Activated gamma-delta T cell treated with Interleukin-2 at 50 U/mL for 16 hours (primary cell): ENCODE measurements at places on chromosomes 5 and 9.

GRCh38 chr9:123424552-123425225 lies 68.7 kb downstream of the CRB2 start:
- DNase-seq: no peak

DNA sequence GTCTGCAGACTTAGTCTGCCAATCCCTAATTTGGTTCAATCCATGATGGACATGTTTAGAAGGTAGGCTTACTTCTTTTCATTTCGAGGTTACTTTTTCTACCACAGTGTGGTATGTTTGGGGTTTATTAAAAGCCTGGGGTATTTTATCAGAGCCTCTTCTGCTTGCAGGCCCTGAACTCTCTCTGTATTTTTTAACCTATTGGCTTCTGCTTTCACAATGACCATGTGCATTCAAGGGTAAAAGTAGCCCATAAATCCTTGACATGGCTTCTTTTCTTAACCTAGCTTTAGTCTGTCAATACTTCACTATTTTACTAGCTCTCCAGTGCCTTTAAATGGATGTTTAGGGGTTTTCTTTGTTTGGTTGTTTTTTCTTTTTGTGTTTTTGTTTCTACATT lies 286.6 kb downstream of the FER start:
- DNase-seq: no peak

- no peak for DNase-seq
These were observed 460.0 kb upstream of the SGCD start for GRCh38 chr5:155866971-155867370.

DNA sequence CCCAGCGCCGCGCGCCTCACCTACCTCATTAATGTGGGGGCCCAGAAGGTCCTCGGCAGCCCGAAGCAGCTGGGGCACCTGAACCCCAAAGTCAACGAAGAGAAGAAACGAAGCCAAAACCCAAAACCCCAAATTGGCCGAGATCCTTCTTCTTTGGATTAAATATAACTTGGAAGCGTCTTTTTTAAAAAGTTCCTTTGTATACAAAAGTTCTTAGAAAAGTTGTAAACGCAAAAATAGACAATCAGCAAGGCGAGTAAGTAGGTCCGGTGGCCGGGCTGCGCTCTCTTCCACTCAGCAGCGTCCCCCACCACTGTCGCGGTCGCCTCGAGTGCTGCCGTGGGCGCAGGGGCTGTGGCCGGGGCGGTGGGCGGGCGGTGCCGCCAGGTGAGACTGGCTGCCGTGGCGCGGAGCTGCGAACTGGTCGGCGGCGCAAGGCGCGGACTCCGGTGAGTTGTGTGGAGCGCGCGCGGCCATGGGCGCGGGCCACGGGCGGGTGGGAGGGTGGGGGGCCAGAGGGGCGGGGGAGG lies 360 bp downstream of the KLF4 start:
- DNase-seq: no peak

DNA sequence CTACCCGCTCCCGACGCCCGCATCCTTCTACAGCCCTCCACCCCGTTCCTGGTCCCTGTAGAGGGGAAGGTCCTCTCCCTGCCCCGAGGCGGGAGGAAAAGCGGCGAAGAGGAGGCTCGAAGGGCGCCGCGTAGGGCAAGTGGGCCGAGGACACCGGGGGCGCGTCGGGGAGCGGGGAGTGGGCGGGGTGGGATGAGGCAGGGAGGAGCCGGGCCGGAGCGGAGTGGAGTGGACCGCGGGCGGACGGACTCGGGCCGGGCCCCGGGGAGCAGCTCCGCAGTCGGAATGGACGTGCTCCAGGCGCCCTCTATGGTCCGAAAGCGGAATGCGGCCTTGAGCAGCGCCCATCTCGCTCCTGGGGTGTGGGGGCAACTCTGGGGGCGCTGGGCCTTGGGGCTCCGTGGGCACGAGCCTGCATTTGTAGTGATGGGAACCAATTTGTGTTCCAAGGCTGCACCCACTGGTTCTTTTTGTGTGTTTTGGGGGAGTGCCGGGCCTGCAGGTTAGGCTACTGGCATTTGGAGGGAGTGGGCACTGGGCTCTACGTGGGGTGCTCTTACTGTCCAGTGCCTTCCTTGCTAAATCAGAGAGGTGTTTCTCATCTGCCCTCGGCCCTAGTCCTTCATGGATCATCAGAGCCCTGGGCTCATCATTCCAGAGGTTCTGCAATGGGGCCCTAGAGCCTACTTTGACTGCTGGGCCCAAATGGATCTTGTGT lies 7.3 kb downstream of the IRX1 start:
- no peak for DNase-seq

GRCh38 chr5:141715346-141715905 lies 33.4 kb upstream of the ARAP3 start:
- no peak for DNase-seq

DNA sequence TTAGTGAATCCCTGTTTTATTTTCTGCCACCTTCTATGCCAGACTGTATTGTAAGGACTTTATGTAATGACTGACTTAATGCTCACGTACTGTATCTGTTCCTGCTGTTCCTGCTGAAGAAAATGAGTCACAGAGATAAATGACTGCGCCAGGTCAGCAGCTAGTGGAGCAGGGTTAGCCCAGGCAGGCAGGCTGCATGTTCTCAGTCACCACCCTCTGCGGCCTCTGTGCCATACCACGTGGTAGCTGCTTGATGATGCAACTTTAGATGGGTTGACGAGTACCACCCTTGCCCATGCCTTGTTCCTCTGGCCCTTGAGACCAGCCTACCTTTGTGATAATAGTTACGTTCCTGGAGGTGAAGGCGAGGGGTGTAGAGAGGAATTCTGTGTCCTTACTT lies 161.9 kb downstream of the TRIO start:
- no peak for DNase-seq

DNA sequence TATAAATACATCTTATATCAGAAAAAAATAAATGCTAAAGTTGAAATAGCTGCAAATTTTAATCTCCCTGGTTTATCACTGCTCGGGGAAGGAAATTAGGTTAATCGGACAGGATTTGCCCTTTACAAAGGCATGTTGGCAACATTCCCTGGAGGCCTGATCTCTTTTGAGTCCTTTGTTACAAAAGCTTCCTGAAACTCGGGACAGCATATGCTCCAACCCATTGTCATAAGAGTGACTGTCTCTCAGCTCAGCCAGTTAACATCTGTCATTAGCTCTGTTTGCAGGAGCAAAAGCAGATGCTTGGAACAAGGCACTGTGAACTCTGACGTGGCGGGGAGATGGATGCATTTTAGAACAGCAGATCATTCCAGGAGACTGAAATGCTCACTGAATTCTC lies 80.6 kb downstream of the MYO10 start:
- DNase-seq: no peak

DNA sequence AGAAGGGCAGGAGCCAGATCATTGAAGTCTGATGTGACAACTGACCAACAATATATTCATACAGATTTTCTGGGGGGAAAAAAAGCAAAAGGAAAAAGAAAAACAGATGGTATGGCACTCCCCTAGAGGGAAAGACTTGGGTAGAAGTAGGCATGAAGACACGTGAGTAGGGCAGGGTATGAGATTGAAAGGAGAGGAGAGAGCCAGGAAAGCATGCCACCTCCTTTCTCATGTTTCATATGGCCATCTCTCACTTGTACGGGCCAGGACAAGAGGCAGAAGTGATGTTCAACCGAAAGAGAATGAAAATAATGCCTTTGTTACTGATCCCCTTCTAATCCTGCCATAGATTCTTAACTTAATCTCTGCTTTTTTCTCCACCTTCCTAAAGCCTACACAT lies 139.0 kb upstream of the ACTBL2 start:
- no peak for DNase-seq

DNA sequence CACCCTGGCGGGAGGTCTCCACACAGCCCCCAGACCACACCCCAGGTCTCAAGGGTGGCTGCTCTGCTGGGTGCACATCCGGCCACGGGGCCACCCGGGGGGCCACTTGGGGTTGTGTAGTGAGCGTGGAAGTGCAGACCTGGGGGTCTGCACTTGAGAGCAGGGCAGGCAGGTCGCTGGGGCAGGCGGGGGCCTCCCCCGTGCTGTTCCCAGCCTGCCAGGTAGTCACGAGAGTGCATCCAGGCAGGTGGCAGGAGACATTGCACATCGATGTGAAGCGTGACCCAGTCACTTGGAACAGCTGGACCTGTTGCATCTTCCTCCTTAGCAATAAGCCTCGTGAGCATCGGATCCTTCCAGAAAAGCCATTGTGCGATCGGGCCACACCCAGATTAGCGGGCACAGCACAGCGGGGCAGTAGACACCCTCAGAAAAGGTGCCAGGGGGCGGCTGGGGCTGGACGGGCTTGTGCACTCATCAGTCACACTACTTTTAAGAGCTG lies 4.8 kb upstream of the ENTPD8 start:
- DNase-seq: no peak

- DNase-seq: no peak
These were observed 2.8 kb downstream of the ZNF608 start for GRCh38 chr5:124743602-124744169.

- no peak for DNase-seq
These were observed 37.3 kb downstream of the ARHGEF28 start for GRCh38 chr5:73663161-73663859.

- no peak for DNase-seq
These were observed 10.6 kb downstream of the ERP44 start for GRCh38 chr9:100088202-100088601.

GRCh38 chr9:130122456-130122855 lies 49.7 kb upstream of the NCS1 start:
- no peak for DNase-seq

DNA sequence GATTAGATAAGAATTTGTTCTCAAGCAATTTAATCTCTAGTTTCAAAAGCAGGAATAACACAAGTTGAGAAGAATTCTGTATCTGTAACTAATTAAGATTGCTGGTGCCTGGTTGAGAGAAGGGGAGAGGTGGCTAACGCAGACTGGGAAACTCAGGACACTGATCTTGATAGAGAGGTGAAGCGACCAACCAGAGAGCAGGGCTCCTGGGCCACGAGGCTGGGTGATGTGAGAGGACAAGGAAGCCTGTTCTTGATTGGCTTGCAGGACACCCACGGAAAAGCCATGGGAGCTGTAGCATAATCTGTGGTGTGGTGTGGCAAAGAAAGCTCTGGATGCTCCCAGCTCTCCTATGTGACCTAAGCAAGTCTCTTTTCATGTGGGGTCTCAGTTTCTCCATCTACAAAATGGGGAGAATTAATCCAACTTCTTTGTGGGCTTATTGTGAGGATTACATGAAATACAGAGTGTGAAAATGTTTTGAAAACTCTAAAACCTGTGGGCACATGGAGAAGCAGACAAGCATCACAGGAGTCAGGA lies 594.1 kb upstream of the BRINP1 start:
- DNase-seq: no peak

DNA sequence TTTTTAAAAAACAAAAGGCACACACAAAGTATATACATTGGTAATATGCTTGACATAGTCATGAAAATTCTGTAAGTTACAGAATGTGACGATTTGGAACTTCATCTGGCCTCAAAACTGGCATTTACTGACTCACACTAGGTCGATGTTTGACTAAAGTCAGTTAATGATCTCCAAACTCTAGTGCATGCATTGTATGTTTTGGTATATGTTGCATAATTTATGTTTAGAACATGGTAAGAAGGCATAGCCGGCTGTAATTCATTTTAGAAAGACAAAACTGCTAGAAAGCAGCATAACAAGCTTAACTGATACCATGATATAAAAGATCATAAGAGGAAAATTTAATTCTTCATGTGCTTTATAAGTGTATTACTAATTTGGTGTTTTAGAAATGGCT lies 58.6 kb upstream of the RICTOR start:
- DNase-seq: no peak

DNA sequence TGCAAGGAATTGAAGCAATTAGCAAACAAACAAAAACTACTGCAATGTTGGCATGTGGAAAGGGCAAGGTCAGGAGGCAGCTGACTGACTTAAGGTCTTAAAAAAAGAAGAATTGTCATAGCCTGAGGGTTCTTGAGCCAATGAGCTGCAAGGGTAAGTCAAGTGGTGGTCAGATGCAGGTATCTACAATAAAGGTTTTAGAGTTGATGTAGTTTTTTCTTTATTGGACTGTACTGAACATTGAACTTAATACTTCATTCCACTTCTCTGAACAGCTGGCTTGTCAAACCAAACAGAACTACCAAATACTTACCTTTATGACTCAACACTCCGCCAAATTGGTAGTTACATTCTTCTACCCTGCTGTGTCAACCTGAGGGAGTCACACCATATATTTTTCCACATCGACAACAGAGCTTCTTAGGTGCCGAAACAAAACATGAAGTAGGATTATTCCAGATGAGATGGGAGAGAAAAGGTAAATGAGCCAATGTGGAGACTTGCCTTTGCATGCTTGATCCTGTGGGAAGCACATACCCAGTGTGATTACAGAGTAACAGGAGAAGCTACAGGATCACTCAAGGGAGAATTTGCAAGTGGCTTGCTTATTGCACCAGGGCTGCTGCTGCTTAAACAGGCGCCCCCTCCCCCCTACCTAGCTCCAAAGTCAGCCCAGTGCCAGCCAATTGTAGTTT lies 35.3 kb downstream of the EQTN start:
- DNase-seq: no peak

GRCh38 chr9:21906881-21907280 lies 87.3 kb downstream of the CDKN2A start:
- no peak for DNase-seq

GRCh38 chr9:131627648-131628458 lies 82.5 kb downstream of the PRRT1B start:
- peak; percentile 77 for DNase-seq

GRCh38 chr9:37892063-37892462 lies 11.9 kb downstream of the SLC25A51 start:
- no peak for DNase-seq

GRCh38 chr5:106307265-106307664 lies 1363.5 kb downstream of the EFNA5 start:
- DNase-seq: no peak

GRCh38 chr5:113039934-113040285 lies 63.3 kb downstream of the DCP2 start:
- no peak for DNase-seq
